Naive B cell (primary cell): ENCODE measurements at places on chromosomes 5 and 9. TPM values are rescaled to one million over a fixed set of nuclear protein-coding genes. Genes with fewer than 3 reads are reported as not detected.

DNA sequence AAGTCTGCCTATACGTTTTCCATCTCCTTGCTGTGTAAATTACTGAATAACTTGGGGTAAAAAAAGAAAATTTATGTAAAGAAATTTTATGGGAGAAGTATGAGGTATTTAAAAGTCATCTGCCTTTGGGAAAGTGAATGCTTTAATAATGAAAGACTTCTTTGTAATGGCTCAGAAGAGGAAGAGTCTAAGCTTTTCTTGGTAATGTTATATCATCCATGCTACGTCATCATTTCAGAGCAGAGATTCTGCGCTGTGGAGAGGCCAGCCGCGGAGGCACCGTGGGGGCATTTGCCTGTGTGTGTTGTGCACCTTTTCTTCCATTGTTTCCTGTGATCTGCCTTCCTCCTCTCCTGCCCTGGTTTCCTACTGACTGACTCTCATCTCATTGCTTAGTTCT, 78.2 kb downstream of the GOLM1 start:
- H3K4me1 ChIP-seq = peaks cover 5% of the 10 kb centered on the region
- no peak for DNase-seq
- H3K27ac ChIP-seq = no peak overlapping the region
- H3K36me3 ChIP-seq = peaks cover 47% of the 10 kb centered on the region
- H3K4me3 ChIP-seq = no peak overlapping the region

DNA sequence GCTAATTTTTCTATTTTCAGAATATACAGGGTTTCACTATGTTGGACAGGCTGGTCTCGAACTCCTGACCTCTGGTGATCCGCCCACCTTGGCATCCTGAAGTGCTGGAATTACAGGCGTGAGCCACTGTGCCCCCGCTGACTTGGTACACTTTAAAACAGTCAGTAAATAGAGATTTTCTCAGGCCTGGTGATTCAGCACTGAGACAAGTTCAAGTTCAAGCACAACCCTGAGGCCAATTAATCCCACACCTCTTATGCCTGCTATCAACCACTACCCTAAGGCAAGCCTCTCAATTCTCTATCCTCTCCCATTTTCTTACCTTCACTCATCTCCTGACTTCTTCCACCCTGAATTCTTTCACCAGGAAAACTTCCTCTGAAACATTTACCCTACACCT, 18.9 kb downstream of the MUSK start:
- no peaks in the 10 kb centered on the region for H3K27me3 ChIP-seq
- H3K36me3 ChIP-seq = no peaks in the 10 kb centered on the region
- H3K4me1 ChIP-seq = no peaks in the 10 kb centered on the region
- no peak overlapping the region for H3K27ac ChIP-seq

- no peaks in the 10 kb centered on the region for H3K4me1 ChIP-seq
- DNase-seq = no peak
- H3K4me3 ChIP-seq = no peak overlapping the region
- H3K27me3 ChIP-seq = no peaks in the 10 kb centered on the region
- no peaks in the 10 kb centered on the region for H3K36me3 ChIP-seq
Observed at GRCh38 chr5:4983701-4984100, 156.4 kb upstream of the ADAMTS16 start.

- no peak overlapping the region for H3K27ac ChIP-seq
- H3K4me1 ChIP-seq = no peaks in the 10 kb centered on the region
- no peaks in the 10 kb centered on the region for H3K27me3 ChIP-seq
- no peak for DNase-seq
Observed at GRCh38 chr5:55427157-55427556, 107.6 kb downstream of the PLPP1 start.

DNA sequence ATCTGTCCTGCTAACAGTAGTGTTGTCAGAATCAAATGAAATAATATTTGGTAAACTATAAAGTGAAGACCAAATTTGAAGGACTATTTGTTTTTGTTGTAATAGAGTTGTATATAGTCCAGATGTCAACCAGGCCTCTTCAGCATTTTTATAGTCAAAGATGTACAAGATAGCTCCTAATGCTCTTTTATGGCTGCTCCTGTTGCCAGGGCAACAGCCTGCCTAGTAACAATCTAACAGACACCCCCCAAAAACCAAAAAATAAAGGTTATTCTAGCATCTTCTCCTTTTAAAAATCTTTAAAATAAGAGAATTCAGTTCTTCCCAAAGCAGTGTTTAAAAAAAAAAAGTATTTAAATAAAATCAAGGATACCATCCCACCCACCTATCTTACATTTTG, 49.5 kb upstream of the MACIR start:
- no peak for DNase-seq
- H3K27ac ChIP-seq = no peak overlapping the region
- no peak overlapping the region for H3K4me3 ChIP-seq
- no peaks in the 10 kb centered on the region for H3K27me3 ChIP-seq
- H3K4me1 ChIP-seq = peaks cover 24% of the 10 kb centered on the region
- peaks cover 6% of the 10 kb centered on the region for H3K36me3 ChIP-seq

DNA sequence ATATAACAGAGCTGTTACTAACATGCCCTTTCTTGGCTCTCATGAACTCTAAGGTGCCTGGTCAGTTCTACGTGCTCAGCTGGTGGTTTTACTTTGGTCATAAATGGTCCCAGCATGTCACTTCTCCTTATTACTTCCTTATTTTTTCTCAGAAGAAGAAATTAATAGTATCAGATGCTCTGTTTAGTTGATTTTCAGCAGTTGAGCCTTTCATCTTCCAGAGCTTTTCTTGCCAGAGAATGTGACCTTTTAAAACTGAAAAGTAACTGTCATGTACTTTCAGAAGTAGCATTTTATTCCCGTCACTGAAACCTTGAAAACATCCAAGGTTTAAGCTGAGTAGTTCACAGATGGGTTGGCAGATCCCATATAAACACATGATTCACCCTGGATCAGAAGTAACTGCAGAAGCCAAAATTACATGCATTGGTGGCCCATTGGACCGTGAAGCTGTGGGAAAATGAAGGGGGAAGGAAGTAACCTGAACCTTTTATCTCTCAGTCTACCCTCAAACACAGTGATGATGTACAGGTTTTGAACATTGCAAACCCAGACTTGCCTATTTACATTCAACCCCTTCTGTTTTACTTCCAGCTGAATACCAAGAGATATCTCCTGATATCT, 50.5 kb downstream of the HACD4 start:
- DNase-seq = no peak
- no peaks in the 10 kb centered on the region for H3K27me3 ChIP-seq
- H3K4me1 ChIP-seq = peaks cover 18% of the 10 kb centered on the region
- peak overlapping the region; percentile 64 for H3K27ac ChIP-seq

GRCh38 chr9:128335161-128335560, 5.2 kb upstream of the SLC27A4 start:
- H3K27me3 ChIP-seq = no peaks in the 10 kb centered on the region
- H3K4me3 ChIP-seq = no peak overlapping the region
- no peak for DNase-seq
- no peaks in the 10 kb centered on the region for H3K36me3 ChIP-seq
- no peak overlapping the region for H3K27ac ChIP-seq
- no peaks in the 10 kb centered on the region for H3K4me1 ChIP-seq

DNA sequence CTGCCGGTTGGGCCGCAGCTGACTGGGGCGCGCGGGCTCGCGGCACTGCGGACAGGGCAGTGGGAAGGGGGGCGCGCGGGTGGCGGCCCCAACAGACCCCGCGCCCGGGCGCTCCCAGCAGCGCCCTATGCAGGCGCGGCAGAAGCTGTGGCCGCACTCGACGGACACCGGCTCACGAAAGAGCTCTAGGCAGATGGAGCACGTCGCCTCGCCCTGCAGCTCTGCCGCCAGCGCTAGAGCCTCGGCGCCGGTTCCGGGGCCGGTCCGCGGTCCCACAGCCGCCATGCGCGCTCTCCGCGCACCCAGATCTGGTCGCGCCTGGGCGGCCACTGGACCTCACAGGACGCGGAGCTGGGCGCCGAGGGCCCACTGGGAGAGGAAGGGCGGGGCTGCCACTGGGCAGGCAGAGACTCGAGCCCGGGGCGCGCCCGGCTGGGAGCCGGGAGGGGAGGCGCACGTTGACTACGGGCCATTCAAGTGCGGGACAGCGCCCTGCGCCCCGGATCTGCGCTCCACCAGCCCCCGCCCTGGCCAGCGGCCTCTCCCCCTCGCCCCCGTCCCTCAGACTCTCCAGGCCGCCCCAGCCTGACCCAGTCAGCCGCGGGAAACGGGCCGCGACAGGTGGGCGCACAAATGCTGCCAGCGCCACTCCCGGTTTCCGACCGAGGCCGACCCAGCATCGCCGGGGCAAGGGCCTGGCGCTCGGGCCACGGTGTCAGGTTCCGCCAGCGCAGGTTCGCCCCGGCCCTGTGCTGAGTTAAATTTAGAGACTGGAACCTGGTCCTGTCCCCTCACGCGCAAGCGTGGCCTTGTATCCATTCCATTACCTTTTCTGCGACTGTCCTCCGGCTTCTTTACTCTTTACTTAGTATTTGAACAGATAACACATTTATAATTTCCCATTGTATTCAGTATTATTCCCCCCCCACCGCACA, at the start of gene TRIM7:
Gene TRIM7, minus strand, starts transcription at position 371 of the 935 bp plus-strand sequence. Its CDS starts 86 bp downstream, at position 285.
- H3K4me1 ChIP-seq = peaks cover 43% of the 10 kb centered on the region
- peak; percentile 15 for DNase-seq
- H3K27ac ChIP-seq = peak within 1 kb of the TSS; percentile 99
- H3K4me3 ChIP-seq = peak within 1 kb of the TSS; percentile 98

DNA sequence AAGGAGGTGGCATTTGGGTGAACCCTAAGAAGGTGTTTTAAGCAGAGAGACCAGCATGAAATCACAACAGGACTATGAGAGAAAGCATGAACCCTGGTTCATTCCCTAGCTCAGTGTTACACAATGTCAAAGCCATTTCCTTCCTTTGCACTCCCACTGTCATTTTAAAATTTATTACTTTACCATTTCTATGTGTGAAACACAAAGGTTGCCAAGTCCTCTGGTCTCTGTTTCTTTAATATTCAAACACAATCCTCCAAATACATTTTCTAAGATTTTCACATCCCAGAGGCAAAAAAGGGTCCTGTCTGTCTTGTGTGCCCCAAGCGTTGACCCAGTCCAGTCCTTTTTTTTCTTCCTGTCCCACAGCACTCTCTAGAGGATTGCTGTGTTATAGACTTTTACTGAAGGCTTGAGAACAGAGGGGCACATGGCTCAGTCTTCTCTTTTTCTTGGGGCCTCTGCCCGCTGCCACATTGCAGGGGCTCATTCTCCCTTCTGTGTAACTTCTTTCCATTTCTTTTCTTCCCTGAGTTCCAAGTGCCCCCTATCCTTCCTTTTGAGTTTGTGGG, 78.6 kb upstream of the SLC28A3 start:
- H3K27me3 ChIP-seq = peaks cover 10% of the 10 kb centered on the region
- no peak overlapping the region for H3K4me3 ChIP-seq
- no peak for DNase-seq
- no peaks in the 10 kb centered on the region for H3K36me3 ChIP-seq
- no peaks in the 10 kb centered on the region for H3K4me1 ChIP-seq

DNA sequence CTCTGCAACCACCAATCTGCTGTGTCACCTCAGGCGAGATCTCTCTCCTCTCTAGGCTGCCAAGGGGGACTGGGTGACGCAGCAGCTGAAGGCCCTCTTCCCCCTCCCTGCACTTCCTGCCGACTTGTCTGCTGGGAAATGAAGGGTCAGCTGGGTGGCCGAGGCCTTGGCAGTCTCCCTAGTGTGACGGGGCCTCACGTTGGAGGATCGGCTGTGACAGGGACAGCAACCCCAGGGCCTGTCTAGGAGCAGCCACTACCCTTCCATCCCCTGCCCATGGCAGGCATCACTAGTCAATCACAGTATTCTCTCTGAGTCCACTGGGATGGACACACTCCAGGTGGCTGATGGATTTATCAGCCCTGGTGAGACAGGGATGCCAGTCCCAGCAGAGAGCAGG, 107.3 kb upstream of the SARDH start:
- no peaks in the 10 kb centered on the region for H3K27me3 ChIP-seq
- H3K4me3 ChIP-seq = peak overlapping the region; percentile 59
- peaks cover 32% of the 10 kb centered on the region for H3K4me1 ChIP-seq
- H3K36me3 ChIP-seq = no peaks in the 10 kb centered on the region

- H3K36me3 ChIP-seq = no peaks in the 10 kb centered on the region
- H3K27ac ChIP-seq = no peak overlapping the region
- H3K27me3 ChIP-seq = no peaks in the 10 kb centered on the region
- no peak for DNase-seq
- peaks cover 5% of the 10 kb centered on the region for H3K4me1 ChIP-seq
Observed at GRCh38 chr9:82363198-82363597, 374.6 kb downstream of the SPATA31D1 start.

DNA sequence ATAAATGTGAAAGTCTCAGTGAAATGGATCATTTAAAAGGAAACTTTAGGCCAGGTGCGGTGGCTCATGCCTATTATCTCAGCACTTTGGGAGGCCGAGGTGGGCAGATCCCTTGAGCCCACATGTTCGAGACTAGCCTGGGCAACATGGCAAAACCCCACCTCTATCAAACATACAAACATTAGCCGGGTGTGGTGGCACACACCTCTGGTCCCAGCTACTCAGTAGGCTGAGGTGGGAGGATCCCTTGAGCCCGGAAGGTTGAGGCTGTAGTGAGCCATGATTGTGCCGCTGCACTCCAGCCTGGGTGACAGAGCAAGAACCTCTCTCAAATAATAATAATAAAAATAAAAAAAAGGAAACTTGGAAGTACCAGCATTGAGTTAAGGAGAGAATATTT, 176.1 kb downstream of the HSPA4 start:
- DNase-seq = no peak
- no peaks in the 10 kb centered on the region for H3K27me3 ChIP-seq
- no peaks in the 10 kb centered on the region for H3K36me3 ChIP-seq
- H3K4me3 ChIP-seq = no peak overlapping the region
- no peaks in the 10 kb centered on the region for H3K4me1 ChIP-seq

- peaks cover 17% of the 10 kb centered on the region for H3K36me3 ChIP-seq
- peak overlapping the region; percentile 37 for H3K27ac ChIP-seq
- H3K4me3 ChIP-seq = peak overlapping the region; percentile 43
- H3K27me3 ChIP-seq = no peaks in the 10 kb centered on the region
Observed at GRCh38 chr9:88922091-88922490, 69.2 kb upstream of the S1PR3 start.

DNA sequence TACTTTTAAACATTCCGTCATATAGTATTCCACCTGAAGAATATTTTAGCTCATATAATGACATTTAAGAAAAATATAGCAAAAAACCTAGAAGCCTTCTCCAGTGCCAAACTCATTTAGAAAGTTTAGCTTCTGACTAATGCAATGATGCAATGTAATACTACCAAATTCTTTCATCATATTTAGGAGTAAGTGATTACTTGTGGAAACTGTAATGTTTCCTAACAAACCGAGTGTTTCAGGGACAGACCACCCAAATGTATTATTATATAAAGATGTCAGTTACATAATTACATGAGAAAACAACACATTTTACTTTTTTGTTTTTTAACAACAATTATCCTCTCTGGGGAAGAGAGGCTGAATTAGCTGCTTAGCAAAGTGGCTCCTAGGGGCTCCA, 316.2 kb downstream of the ARL15 start:
- no peak overlapping the region for H3K4me3 ChIP-seq
- H3K4me1 ChIP-seq = peaks cover 5% of the 10 kb centered on the region
- peaks cover 7% of the 10 kb centered on the region for H3K36me3 ChIP-seq
- H3K27me3 ChIP-seq = no peaks in the 10 kb centered on the region
- DNase-seq = no peak

GRCh38 chr5:53733853-53734252, 173.4 kb downstream of the NDUFS4 start:
- DNase-seq = no peak
- peaks cover 19% of the 10 kb centered on the region for H3K4me1 ChIP-seq
- no peak overlapping the region for H3K27ac ChIP-seq

- H3K4me1 ChIP-seq = no peaks in the 10 kb centered on the region
- no peaks in the 10 kb centered on the region for H3K36me3 ChIP-seq
- DNase-seq = no peak
- peaks cover 44% of the 10 kb centered on the region for H3K27me3 ChIP-seq
Observed at GRCh38 chr9:117795271-117795670, 91.1 kb downstream of the TLR4 start.

PDZD2 gene
- 0.05 TPM for polyA plus RNA-seq

PCDHGA8 gene
- not detected for polyA plus RNA-seq

HAND1 gene
- polyA plus RNA-seq = not detected

ANKRD18B gene
- not detected for polyA plus RNA-seq
